ENCODE measurements at places on chromosomes 16 and 17.
A peak's percentile ranks its signal among the peaks of the same experiment; 100 is the strongest.

DNA sequence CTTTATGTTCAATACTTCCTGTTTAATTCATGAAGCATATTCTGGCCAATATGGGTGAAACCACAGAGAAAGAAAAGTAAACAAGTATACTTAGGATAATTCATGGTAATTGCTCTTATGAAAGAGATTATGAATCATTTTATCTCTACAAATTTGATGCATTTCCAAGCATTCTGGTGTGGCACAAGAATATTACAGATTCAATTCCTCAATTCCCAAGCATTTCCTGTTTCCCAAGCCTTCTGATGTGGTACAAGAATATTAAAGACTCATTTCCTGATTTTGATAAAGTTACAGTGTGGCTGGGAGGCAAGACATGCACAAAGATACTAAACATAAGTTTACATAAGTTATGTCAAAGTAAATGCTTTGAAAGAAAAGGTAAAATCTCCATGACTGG is 126.1 kb upstream of the NUDT7 start:
- DNase-seq: no peak
- no peaks in the 10 kb centered on the region for H3K36me3 ChIP-seq

- no peak overlapping the region for H3K27ac ChIP-seq
- H3K4me3 ChIP-seq: no peak overlapping the region
- H3K27me3 ChIP-seq: no peaks in the 10 kb centered on the region
- peaks cover 70% of the 10 kb centered on the region for H3K36me3 ChIP-seq
- no peak for DNase-seq
Measured at GRCh38 chr17:51214920-51215319, 44.9 kb downstream of the MBTD1 start.

DNA sequence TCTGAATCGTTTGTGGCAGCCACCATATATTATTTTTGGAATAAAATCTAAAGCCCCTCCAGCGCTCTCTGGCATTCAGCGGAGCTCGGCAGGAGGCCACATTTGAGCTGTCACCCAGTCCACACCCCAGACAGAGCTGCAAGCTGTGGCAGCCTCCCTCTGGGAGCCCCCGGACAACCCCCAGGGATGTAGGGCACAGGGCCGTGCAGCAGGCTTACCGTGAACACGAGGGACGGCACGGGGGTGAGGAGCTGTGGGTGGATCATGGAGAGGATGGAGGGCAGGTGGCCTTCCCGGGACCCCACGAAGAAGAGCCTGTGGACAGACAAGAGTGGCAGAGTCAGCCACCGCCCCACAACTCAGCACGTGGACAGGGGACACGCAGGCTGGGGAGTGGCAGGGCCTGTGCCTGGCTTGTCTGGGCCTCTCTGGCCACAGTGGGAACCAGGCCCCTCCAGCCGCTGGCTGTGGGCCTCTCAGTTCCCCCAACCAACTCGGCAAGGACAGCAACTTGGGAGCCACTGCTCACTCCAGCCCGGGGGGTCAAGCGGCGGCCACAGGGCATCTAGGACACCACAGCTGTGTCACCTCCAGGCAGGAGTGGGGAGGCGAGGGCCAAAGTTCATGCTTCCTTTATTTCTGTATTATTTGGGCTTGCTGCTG is 31.5 kb downstream of the SLC7A5 start:
- no peak overlapping the region for H3K27ac ChIP-seq
- no peak for DNase-seq
- no peaks in the 10 kb centered on the region for H3K27me3 ChIP-seq
- H3K36me3 ChIP-seq: peaks cover 16% of the 10 kb centered on the region
- H3K4me3 ChIP-seq: no peak overlapping the region
- H3K4me1 ChIP-seq: peaks cover 10% of the 10 kb centered on the region

GRCh38 chr16:50103764-50104163 is 38.0 kb downstream of the HEATR3 start:
- peaks cover 62% of the 10 kb centered on the region for H3K36me3 ChIP-seq
- no peak overlapping the region for H3K27ac ChIP-seq
- DNase-seq: no peak
- H3K4me1 ChIP-seq: no peaks in the 10 kb centered on the region

DNA sequence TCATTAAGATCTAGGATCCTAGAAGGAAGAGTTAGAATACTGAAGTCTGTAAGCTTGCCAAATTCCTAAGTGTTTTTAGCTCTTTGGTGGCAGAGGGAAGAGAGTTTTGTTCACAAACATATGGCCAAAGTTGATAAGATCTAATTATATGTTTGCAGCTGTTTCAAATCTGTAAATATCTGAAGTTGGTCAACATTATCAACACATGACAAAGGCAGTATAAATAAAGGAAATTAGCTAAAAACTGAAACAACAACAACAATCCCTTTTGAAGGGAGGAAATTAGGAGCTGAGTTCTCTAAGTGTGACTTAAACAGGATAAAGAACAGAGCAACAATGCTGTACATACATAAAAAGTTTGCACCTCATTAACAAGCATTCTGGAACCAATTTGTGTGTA is 208.7 kb downstream of the KCNJ2 start:
- no peak overlapping the region for H3K4me3 ChIP-seq
- H3K4me1 ChIP-seq: no peaks in the 10 kb centered on the region
- H3K36me3 ChIP-seq: no peaks in the 10 kb centered on the region
- no peaks in the 10 kb centered on the region for H3K27me3 ChIP-seq
- DNase-seq: no peak

DNA sequence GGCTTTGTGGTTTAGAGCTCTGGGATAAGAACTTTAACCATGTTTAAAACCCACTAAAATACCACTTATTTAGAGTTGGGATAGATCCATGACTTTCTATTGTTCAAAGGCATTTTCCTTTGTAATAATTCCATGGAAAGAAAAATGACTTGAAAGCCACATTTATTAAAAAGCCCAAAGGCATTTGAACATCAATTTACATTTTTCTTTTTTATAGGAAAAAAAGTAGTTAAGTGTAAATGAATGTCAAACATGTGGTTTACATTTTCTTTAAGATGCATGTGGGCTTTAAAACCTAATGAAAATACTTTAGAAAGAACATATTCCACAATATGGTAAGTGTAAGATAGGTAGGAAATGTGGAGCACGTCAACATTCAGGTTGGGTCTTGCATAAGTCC is 443.2 kb downstream of the TOX3 start:
- H3K27me3 ChIP-seq: no peaks in the 10 kb centered on the region
- DNase-seq: no peak
- H3K4me3 ChIP-seq: no peak overlapping the region
- H3K4me1 ChIP-seq: no peaks in the 10 kb centered on the region
- H3K36me3 ChIP-seq: no peaks in the 10 kb centered on the region

DNA sequence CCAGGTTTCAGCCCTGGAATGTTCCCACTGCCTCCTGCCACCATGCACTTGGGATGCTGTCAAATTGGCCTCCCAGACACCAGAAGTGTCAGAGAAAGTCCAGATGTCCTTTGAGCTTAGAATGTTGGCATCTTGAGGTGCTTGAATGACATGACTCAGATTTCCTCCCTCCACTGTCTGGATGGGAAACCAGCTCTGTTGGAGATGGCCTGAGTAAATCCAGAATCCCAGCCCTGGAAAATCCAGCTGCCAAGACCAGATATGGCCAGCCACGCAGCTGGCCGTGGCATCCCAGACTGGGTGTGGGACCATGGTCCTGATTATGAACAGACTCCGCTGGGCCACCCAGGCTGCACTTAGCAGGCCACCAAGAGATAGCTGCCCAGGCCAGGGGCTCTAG is 57.0 kb upstream of the CLEC3A start:
- no peaks in the 10 kb centered on the region for H3K27me3 ChIP-seq
- H3K27ac ChIP-seq: no peak overlapping the region
- no peak for DNase-seq
- no peaks in the 10 kb centered on the region for H3K36me3 ChIP-seq
- no peak overlapping the region for H3K4me3 ChIP-seq

- H3K27ac ChIP-seq: no peak overlapping the region
- no peak overlapping the region for H3K4me3 ChIP-seq
- no peak for DNase-seq
- H3K4me1 ChIP-seq: no peaks in the 10 kb centered on the region
- no peaks in the 10 kb centered on the region for H3K27me3 ChIP-seq
- no peaks in the 10 kb centered on the region for H3K36me3 ChIP-seq
Measured at GRCh38 chr17:55654022-55654421, 68.6 kb downstream of the TMEM100 start.

DNA sequence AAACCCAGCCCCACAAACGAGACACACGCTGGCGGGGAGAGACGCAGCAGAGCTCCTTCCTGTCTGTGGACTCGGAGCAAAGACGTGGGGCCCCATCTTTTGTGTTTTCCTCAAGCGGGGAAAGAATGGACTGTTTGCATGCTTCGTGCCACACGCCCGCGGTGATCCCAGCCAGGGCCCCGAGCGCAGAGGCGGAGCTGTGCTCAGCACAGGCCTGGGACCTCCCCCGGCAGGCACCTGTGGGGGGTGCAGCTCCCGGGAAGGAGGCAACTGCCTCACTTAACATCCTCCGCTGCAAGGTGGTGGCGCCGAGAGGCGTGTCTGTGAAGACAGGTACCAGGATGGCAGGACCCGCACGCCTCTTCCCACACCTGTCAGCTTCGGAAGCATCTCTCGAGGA is 19.1 kb downstream of the TRARG1 start:
- peaks cover 10% of the 10 kb centered on the region for H3K27me3 ChIP-seq
- no peaks in the 10 kb centered on the region for H3K36me3 ChIP-seq
- DNase-seq: peak; percentile 67
- no peak overlapping the region for H3K27ac ChIP-seq

DNA sequence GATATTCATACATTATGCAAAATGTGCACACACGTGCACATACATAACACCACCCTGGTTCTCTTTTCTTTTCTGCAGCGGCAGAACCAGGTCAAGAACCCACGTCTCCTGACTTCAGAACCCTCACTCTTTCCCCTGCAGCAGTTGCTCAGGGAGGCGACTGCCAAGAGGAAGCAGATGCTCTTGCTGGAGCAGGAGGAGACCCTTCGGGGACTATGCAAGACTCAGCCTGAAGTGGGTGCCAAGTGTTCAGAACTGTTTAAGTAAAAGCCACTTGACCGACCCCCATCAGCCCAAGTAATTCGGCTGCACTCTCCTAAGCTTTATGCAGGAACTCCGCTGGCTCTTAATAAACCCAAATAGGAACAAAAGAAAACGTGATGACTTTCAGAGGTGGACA is 193.8 kb downstream of the SLC39A11 start:
- no peak overlapping the region for H3K27ac ChIP-seq
- no peak for DNase-seq
- no peaks in the 10 kb centered on the region for H3K36me3 ChIP-seq
- no peaks in the 10 kb centered on the region for H3K27me3 ChIP-seq
- no peak overlapping the region for H3K4me3 ChIP-seq
- no peaks in the 10 kb centered on the region for H3K4me1 ChIP-seq

- H3K27me3 ChIP-seq: no peaks in the 10 kb centered on the region
- H3K36me3 ChIP-seq: no peaks in the 10 kb centered on the region
- no peak overlapping the region for H3K4me3 ChIP-seq
- peaks cover 28% of the 10 kb centered on the region for H3K4me1 ChIP-seq
Measured at GRCh38 chr16:81748476-81749198, 30.5 kb upstream of the PLCG2 start.
